Effector memory CD4-positive, alpha-beta T cell (primary cell): ENCODE measurements at places on chromosomes 1 and 21.

DNA sequence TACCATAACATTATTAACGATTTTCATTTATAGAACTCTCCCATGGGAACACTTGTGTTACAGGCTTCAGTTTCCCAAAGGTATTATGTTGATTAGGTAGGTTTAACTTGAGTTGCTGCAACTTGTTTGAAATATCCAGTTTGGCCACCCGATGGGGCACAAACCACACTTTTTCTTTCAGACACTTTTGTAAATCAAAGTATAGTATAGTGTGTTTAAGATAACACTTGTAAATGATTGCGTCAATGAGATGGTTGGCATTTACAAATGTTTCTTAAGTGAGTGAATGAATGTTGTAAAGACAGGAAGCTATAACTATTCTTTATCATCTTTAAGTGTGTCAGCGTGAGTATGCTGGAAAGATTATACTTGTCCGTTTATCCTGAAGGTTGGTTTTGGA is 4.3 kb downstream of the XPR1 start:
- no peaks in the 10 kb centered on the region for H3K27me3 ChIP-seq
- H3K36me3 ChIP-seq = no peaks in the 10 kb centered on the region
- no peak for DNase-seq

DNA sequence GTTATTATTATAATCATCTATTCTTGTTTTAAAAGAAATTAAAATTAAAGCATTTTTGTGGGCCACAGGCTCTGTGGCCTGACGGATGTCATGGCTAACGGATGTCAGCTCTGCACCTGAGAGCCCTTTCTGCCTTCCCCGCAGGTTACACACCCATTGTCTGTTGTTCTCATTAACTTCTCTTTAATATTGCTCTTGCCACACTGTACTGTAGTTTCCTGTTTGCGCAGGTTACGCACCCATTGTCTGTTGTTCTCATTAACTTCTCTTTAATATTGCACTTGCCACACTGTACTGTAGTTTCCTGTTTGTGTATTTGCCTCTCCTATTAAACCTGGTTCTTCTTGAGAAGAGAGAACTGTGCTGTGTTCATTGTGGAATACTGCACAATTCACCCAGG is 294.4 kb upstream of the PLXNA2 start:
- H3K36me3 ChIP-seq = no peaks in the 10 kb centered on the region
- H3K27me3 ChIP-seq = no peaks in the 10 kb centered on the region
- DNase-seq = no peak
- no peaks in the 10 kb centered on the region for H3K4me1 ChIP-seq
- no peak overlapping the region for H3K27ac ChIP-seq
- H3K4me3 ChIP-seq = no peak overlapping the region

DNA sequence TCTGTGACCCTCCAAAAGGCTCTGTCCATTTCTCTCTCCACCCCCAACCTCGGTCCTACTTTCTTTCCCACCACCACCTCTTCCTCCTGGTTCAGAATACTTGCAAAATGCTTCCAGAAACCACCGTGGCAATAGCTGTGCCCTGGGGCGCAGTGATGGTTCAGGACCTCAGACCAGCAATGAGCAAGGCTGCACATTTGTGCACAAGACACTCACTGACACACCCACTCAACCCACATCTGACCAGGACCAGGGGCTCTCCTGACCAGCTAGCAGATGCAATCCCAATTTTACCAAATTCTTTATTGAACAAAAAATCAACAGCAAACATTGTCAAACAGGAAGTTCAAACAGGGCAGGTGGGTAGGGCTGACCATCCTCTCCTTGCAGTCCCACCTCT is 25.7 kb downstream of the SPOCD1 start:
- no peak overlapping the region for H3K4me3 ChIP-seq
- no peak overlapping the region for H3K27ac ChIP-seq
- no peaks in the 10 kb centered on the region for H3K36me3 ChIP-seq
- peaks cover 4% of the 10 kb centered on the region for H3K4me1 ChIP-seq

DNA sequence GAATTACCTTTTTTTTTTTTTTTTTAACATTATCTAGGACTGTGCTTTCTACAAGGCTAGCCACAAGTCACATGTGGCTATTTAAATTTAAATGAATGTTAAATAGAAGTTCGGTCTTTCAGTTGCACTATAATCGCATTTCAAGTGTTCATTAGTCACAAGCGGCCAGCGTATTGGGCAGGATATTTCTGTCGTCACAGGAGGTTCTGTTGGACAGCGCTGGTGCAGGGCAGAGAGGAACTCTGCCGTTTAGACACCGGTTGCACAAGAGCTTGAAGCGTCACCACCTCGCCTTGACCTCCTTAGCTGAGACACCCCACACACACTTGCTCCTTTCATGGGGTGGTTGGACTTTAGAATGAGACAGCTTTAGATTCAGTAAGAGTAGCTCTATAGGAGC is 64.1 kb downstream of the BACE2 start:
- no peaks in the 10 kb centered on the region for H3K27me3 ChIP-seq
- H3K4me3 ChIP-seq = no peak overlapping the region
- DNase-seq = no peak
- no peak overlapping the region for H3K27ac ChIP-seq
- H3K4me1 ChIP-seq = no peaks in the 10 kb centered on the region

DNA sequence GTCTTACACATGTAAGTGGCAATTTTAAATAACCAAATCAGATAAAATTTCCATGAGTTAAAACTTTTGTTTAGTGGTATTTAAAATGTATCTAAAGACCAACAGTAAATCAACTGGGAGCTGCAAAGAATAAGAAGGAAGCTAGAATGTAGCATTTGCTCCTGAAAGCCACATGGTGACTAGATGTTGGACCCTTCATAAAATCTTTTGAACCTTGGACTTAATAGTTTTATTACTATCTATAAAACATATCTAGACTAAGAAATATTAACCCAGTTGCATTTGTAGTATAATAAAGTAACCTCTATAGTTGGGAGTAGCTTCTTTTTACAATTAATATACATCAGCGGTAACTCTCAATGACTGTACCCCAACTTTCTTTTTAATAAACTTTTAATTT is 72.1 kb downstream of the UBE4B start:
- H3K36me3 ChIP-seq = peaks cover 46% of the 10 kb centered on the region
- H3K4me1 ChIP-seq = no peaks in the 10 kb centered on the region
- no peak for DNase-seq
- H3K27me3 ChIP-seq = no peaks in the 10 kb centered on the region

- H3K4me1 ChIP-seq = peaks cover 10% of the 10 kb centered on the region
- no peak overlapping the region for H3K27ac ChIP-seq
- DNase-seq = no peak
- H3K36me3 ChIP-seq = no peaks in the 10 kb centered on the region
Measured at GRCh38 chr1:51214615-51215131, 21.4 kb upstream of the RNF11 start.

DNA sequence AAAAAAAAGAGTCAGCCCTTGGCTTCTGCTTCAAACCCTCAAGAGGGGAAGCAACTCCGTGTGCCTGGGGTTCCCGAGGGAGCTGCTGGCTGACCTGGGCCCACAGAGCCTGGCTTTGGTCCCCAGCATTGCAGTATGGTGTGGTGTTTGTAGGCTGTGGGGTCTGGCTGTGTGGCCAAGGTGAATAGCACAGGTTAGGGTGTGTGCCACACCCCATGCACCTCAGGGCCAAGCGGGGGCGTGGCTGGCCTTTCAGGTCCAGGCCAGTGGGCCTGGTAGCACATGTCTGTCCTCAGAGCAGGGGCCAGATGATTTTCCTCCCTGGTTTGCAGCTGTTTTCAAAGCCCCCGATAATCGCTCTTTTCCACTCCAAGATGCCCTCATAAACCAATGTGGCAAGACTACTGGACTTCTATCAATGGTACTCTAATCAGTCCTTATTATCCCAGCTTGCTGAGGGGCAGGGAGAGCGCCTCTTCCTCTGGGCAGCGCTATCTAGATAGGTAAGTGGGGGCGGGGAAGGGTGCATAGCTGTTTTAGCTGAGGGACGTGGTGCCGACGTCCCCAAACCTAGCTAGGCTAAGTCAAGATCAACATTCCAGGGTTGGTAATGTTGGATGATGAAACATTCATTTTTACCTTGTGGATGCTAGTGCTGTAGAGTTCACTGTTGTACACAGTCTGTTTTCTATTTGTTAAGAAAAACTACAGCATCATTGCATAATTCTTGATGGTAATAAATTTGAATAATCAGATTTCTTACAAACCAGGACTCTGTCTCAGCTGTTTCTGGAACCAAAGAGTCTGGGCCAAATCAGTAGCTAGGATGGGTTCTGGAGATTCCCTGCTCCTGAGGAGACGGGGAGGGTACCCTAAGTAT is 26.8 kb upstream of the KDM4A start:
- H3K27ac ChIP-seq = no peak overlapping the region
- no peak overlapping the region for H3K4me3 ChIP-seq
- no peaks in the 10 kb centered on the region for H3K4me1 ChIP-seq
- DNase-seq = no peak
- H3K27me3 ChIP-seq = no peaks in the 10 kb centered on the region
- no peaks in the 10 kb centered on the region for H3K36me3 ChIP-seq

GRCh38 chr1:70922196-70922595 is 125.4 kb downstream of the PTGER3 start:
- H3K27ac ChIP-seq = no peak overlapping the region
- no peaks in the 10 kb centered on the region for H3K36me3 ChIP-seq
- no peaks in the 10 kb centered on the region for H3K4me1 ChIP-seq
- H3K4me3 ChIP-seq = no peak overlapping the region
- no peaks in the 10 kb centered on the region for H3K27me3 ChIP-seq

DNA sequence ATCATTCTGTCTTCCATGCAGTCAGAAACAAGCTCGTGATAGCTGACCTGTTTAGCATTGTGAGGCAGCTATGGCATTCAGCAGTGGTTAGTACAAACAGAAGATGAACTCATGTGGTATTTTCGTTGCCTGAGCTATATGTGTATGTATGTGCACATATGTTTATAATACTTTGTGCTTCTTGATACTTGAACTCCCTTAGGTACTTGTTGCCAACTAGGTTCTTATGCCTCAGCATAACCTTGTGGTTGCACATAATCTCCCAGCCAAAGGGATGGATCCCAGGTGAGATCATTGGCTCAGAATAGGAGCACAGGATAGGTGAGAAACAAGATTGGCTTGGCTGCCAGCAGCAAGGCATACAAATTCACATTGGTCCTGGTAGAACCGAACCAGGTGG is 86.1 kb downstream of the VPS26C start:
- DNase-seq = no peak
- H3K27ac ChIP-seq = no peak overlapping the region
- no peaks in the 10 kb centered on the region for H3K27me3 ChIP-seq
- peaks cover 40% of the 10 kb centered on the region for H3K36me3 ChIP-seq

- no peaks in the 10 kb centered on the region for H3K36me3 ChIP-seq
- H3K27me3 ChIP-seq = no peaks in the 10 kb centered on the region
Measured at GRCh38 chr1:89633800-89634625, 1.1 kb downstream of the LRRC8C start.

GRCh38 chr1:26717017-26717491 is 21.2 kb downstream of the ARID1A start:
- H3K27ac ChIP-seq = no peak overlapping the region
- no peak for DNase-seq
- no peak overlapping the region for H3K4me3 ChIP-seq
- H3K36me3 ChIP-seq = no peaks in the 10 kb centered on the region
- no peaks in the 10 kb centered on the region for H3K27me3 ChIP-seq

GRCh38 chr1:208100906-208101305 is 143.3 kb downstream of the PLXNA2 start:
- H3K27me3 ChIP-seq = no peaks in the 10 kb centered on the region
- H3K27ac ChIP-seq = no peak overlapping the region
- no peak overlapping the region for H3K4me3 ChIP-seq
- no peaks in the 10 kb centered on the region for H3K36me3 ChIP-seq
- DNase-seq = no peak
- H3K4me1 ChIP-seq = no peaks in the 10 kb centered on the region

GRCh38 chr1:92820024-92820423 is 11.8 kb upstream of the RPL5 start:
- H3K27me3 ChIP-seq = no peaks in the 10 kb centered on the region
- no peaks in the 10 kb centered on the region for H3K36me3 ChIP-seq
- no peak overlapping the region for H3K4me3 ChIP-seq

DNA sequence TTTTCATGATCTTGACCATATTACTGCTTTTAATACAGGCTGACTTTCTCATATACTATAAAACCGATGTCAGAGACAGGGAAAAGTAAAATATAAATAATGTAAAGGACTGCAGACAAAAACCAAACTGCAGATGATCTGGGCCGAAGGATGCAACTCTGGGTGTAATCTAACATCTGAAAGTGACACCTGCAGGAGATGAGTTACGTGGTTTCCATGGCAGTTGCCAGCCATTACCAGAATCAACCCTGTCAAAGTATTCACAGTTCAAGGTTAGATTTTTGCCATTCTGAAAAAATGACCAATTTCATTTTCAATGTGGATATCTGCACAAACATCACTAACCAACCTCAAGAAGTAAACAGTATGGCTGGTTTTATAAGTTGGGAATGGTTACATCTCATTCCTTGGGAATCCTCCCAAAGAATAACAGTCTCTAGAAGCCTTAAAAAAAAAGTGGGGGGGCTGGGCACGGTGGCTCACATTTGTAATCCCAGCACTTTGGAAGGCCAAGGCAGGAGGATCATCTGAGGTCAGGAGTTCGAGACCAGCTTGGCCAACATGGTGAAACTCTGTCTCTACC is 27.7 kb downstream of the DNAJC11 start:
- H3K36me3 ChIP-seq = peaks cover 21% of the 10 kb centered on the region
- H3K4me1 ChIP-seq = no peaks in the 10 kb centered on the region
- no peak overlapping the region for H3K27ac ChIP-seq

- H3K4me1 ChIP-seq = no peaks in the 10 kb centered on the region
- DNase-seq = no peak
- no peaks in the 10 kb centered on the region for H3K36me3 ChIP-seq
- no peak overlapping the region for H3K4me3 ChIP-seq
Measured at GRCh38 chr1:76161451-76161850, 86.9 kb downstream of the ST6GALNAC3 start.

DNA sequence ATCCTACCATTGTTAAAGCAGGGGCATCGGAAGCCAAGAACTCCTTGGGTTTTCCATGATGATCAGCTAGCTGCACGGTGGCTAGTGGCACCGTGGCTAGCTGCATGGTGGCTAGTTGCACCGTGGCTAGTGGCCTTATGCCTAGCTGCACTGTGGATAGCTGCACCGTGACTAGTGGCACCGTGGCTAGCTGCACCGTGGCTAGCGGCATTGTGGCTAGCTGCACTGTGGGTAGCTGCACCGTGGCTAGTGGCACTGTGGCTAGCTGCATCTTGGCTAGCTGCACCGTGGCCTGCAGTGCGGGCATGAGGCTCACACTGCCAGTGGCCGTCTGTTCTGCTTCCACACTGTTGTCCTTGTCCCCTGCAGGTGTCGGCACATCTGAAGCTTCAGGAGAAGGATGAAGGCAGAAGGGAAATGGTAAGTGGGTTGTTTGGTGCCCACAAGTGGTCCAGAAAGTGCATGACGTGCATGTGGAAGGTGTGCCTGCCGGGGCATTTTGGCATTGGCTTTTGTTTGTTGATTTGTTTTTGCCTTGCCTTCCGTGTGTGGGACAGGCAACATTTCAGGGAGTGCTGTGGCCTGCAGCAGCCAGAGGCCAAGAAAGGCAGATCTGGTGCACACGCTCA is 38.6 kb downstream of the TFF3 start:
- no peak for DNase-seq
- H3K36me3 ChIP-seq = peaks cover 58% of the 10 kb centered on the region
- H3K27me3 ChIP-seq = no peaks in the 10 kb centered on the region
- no peak overlapping the region for H3K4me3 ChIP-seq
